ENCODE measurements at places on chromosomes 7 and 10.

GRCh38 chr10:128036746-128037543 lies 89.3 kb downstream of the MKI67 start:
- DNase-seq = no peak

DNA sequence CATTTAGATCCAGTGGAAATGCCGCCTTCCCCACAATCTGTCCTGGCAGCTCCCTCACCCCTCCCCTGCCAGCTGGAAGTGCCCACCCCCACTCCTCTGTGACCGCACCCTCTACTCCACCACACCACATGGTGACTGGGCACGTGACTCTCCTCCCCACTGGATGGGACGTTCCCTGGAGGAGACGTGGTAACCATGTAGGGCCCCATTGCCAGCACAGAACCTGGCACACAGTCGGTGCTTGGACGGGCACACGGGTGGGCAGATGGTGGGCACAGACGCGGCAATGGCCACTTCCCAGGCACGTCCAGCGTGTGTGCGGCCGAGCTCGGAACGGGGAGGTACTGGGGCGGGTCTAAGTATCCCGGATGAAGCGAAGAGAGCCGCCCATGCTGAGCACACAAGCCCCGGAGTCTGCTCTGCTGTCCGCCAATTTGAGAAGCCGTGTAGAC lies 245.6 kb downstream of the MAD1L1 start:
- no peak for DNase-seq

DNA sequence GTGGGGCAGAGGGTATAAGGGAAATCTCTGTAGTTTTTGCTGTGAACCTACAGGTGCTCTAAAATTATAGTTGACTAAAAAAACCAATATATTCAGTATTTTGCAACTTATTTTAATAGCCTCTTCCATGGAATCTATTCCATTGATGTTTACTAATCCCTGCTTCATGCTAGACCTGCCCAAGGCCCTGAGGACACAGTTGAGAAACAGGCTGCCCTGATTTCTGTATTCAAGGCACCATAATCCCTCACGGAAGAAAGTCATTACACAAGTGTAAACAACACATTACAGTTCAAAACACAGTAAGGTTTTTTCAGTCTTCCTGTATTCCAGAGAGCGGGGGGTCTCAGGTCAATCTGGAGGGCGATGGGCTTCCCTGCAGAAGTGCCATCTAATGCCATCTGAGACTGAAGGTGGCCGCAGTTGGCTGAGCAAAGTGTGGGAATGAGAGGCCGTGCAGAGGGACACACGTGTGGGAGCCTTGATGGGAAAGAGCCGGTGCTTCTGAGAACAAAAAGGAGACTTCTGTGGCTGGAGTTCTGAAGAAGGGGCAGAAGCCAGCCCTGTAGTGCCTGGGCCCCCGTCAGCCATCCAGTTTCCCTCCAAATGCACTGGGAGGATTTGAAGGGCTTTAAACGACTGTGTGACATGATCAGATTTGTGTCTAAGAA lies 146.9 kb downstream of the PTPN20 start:
- no peak for DNase-seq

DNA sequence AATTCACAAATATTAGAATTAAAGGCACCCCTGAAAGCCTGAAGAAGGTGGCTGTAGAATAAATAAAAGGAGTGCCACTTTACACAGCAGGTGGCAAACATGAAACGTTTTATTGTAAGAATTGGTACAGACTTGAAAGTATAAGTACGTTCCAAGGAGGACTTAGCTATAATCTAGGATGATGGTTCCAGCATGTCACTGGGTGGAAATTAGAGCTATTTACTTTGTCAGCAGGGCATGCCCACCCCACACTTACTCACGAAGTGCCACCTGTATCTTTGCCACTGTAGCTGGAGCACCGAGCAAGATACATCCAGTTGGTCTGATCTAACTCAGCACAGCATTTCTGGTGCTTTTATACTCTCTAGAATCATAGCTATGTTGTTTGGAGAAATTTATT lies 97.8 kb downstream of the GRM8 start:
- DNase-seq = no peak

Data from T-helper 17 cell (primary cell).